Stimulated activated CD4-positive, alpha-beta T cell treated with anti-CD3 and anti-CD28 coated beads, TNF-alpha, amount 100 ng/mL, for 4 hours (primary cell): ENCODE measurements at places on chromosomes 7 and 10.

DNA sequence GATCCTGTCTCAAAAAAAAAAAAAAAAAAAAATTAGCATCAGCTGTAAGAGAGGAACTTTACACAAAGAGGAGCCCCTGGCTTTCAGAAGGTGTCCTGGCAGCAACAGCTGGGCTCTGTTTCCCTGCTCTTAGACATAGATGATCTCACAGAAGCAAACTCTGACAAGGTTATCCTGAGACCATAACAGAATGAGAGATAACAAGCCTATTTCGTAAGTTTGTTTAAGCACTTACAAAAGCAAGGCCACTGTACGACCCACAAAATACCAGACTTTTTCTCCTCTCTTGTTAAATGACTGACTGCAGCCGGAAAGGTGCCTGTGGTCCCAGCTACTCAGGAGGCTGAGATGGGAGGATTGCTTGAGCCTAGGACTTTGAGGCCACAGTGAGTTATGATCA, 33.3 kb upstream of the OTUD1 start:
- DNase-seq = no peak

GRCh38 chr10:29084681-29085307, 204.1 kb upstream of the LYZL1 start:
- no peak for DNase-seq

DNA sequence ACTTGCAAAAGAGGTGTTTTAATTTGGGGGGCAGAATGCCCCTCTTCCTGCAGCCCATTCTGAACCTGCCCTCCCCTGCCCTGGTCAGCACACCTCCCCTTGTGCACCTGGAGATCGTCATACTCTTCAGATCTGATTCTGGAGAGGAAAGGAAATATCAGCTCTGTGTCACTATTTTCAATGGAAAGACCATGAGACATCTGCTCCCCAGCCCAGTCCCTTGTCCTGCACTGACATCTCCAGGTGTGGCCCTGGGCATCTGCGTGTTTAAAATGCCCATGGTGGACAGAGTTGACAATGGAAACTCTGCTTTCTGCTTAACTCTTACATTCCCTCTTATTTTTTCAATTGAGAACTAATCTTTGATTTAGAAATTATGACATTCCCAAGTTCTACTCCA, 41.6 kb upstream of the RASGEF1A start:
- no peak for DNase-seq

DNA sequence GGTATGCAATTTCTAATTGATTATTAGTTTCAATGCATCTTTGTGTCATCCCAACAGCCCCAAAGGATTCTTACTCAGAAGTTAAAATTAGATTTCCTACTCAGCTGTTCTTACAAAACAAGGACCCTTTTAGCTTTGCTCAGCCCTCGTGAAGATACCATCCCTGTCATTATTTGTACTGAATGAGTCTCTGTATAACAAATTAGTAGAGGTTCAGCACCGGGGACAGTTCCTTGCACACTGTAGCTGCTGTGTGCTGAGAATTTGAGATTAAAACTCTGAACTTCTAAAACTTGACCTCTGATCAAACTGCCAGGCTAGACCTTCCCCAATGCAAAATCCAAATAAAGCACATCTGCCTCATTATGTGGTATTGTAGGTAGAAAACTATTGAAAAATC, 299.1 kb downstream of the LHFPL3 start:
- no peak for DNase-seq

GRCh38 chr7:120992965-120993494, 4.5 kb downstream of the CPED1 start:
- DNase-seq = no peak

DNA sequence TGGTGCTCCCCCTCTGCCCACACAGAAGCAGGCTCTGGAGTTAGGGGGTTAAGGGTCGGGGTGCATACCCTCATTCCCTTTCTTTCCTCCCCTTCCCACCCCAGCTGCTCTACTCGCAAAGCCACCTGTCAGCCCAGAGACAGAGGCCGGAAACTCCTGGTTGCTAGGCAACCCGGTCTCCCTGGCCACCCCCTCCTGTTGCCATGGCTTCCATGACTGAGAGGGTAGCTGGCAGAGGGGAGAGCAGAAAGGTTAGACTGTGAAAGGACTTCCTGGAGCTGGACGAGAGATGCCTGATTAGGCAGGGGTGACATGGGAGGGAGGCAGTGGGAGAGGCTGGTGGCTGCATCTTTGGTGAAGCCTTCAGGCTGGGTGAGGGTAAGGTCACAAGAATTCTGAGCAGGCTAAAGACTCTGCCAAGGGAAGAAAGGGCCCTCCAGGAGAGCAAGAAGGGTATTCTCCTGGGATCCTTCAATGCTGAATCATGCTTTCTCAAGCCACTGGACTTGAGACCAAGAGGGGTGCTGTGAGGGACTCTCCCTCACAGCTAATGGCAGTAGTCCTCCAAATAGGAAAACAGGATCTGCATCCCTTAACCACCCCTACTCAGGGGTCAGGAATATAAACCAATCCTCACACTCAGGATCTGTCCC, 5.4 kb downstream of the PSD start:
- no peak for DNase-seq

- DNase-seq = no peak
These were observed 1195.4 kb upstream of the LRRN3 start for GRCh38 chr7:109895536-109895935.

DNA sequence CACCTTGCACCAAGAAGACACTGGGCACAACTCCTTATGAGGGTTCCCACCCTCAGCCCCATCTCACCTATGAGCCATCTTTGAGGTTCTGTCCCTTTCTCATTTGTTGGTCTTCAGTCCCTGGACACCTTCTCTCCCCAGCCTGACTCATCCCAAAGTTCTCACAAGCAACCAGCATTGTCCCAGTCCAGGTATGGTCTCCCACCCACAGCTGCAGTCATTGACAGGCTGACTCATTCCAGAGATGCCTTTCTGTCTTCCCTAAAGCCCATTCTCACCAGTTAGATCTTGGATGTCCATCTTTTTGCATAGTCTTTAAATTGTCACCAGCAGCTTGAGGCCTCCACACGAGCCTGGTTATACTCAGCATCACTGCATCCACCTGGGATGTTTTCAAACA, 26.7 kb upstream of the BMPR1A start:
- DNase-seq = no peak

GRCh38 chr7:47669901-47670384, 88.0 kb upstream of the TNS3 start:
- no peak for DNase-seq

DNA sequence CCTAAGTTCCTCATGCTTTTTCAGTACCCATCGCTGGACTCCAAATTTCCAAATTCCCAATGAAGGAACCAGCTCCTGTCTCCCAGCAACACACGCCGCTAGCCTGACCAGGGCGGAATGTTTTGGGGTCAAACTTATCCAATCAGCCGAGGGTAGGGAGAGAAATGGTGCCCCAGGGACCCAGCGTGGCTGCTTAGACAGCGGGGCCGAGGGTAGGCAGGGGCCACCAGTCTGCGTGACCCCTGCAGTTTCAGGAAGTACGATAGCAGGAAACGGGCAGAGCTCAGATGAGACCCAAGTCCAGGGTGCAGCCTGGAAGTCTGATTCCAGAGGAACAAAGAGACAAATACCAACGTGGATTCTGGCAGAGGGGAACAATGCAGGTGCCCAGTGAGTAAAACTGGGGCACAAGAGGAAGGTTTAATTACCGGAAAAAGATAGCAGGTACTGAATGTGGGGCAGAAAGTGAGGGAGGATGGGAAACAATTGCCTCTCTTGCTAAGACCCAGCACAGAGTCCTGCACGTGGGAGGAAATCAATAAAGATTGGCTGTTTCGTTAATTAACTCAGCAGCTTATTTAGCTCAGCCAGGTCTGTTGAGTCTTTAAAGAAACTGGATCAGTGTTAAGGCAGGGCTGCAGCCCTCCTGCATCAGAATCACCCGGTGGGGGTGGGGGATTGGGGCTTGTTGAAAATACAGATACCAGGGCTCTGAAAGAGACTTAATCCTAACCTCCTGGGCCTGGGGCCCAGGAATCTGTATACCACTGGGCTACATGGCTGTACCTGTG, 50.4 kb upstream of the NFE2L3 start:
- no peak for DNase-seq

DNA sequence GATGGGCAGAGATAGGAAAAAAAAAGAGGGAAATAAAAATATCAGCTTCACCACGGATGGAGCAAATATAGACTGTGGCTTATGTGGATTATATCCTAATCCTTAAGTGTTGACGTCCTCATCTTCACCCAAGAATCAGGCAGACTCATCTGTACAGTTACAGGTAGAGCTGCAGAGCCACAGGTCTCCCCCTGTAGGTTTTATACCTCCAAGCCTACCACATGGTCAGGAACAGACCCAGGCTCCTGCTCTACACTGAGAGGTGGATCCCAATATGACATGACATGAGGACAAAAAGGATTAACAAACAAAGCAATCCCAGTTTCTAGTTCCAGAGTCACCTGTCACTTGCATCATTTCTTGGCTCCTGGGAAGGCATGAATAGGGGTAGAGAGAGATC, 400.8 kb downstream of the SEMA3D start:
- no peak for DNase-seq

DNA sequence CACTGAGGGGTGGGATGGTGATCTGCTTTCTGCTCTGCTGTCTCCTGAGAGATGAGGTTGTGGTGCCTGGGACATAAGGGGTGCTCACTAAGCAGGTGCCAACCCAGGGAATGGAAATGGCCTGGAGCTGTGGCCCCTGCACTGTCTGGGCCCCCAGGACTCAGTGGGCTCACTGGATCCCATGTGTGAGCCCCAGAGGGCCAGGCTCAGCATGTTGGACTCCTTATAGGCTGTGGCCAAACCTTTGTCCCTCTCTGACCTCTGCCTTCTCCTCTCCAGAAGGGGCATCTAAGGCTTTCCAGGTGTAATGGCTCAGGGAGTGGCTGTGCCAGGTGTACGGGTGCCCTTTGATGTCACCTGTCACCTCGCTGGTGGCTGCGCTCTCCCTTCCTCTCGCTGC, 56.4 kb downstream of the NEUROG3 start:
- no peak for DNase-seq

DNA sequence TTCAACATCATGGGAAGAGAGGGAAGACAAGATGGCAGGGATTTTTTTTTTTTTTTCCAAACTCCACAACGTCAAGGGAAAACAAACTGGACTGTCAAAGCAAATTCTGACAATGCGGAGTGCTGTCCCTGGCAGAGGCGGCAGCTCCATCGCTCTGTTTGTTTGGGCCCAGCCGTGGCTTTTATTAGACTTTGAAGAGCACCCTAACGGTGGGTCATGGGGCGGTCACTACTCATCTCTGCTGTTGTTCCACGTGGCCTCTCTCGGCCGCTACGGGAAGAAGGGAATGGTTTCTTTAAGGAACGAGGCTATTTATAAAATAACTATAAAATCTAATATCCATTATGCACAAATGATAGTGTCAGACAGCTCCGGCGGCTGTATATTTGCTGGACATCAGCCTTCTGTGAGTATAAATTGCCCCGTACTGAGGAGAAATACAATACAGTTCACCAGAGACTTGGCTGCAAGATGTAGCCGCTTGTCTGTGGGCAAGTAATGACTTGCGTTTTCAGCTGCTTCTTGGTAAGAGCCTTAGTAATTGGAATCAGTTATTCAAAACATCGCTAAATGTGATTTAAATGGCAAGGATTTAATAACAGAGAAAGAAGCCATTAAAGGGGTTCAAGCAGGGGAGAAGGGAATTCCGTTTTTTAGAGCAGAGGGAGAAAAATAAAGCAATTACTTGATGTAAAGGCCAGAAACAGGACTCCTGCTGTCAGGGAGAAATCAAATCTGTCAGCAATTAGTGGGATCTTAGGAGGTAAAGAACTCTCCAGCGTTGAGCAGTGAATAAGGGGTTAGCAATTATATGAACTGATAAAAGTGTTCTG, 61.7 kb upstream of the RAB11FIP2 start:
- no peak for DNase-seq

DNA sequence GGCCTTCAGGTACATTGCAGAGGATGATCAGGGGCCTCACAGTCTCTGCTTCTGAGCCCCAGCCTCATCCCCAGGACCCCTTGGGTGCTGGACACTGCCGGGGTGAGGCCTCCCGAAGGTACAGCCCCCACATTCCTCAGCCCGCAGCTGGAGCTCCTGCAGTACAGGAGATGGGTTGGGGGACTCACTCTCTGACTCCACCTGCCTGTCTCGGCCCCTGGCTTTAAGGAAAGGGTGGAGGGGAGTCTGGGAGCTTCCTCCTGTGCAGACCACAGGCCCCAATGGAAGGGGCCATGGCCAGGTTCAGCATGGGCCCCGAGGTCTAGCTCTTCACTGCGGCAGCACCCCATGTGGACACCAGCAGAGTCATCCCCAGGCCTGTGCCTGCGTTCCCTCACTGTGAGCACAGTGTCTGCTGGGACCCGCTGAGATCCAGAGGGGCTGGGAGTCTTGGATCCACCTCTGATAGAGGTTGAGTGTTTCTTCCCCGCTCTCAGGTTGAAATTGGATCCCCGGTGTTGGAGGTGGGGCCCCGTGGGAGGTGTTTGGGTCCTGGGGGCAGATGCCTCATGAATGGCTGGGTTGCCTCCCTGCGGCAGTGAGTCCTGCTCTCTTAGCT, 99.9 kb downstream of the PRKAG2 start:
- DNase-seq = no peak

GRCh38 chr7:142784716-142785115, 13.9 kb downstream of the PRSS2 start:
- DNase-seq = no peak

DNA sequence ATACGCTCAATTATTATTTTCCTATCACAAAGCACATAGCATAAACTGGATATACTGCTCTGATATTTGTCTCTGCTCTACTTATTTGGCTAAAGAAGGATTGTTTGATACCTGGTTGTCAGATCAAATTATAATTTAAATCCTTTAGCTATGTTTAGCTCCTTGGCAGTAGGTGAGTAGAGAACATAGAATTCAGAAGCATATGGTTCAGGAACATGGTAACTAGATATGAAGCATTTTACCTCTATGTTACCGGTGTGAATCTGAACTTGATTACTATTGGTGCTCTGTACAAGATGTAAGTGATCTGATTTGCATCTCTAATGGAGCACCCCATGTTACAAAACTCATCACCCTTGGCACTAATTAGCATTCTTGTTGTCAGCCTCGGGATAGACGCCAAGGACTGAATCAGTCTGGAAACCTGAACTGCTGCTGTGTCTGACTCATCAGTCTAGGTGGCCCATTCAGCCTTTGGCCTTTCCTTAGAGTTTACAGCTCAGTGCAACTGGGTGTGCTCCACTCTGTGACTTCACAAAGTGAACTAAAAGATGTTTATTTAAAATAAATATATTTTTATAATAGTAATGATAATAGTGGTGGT, 12.3 kb upstream of the MYPN start:
- DNase-seq = no peak

- DNase-seq = no peak
These were observed 1.1 kb upstream of the SLC25A13 start for GRCh38 chr7:96322847-96323461.

- DNase-seq = no peak
These were observed 329.6 kb downstream of the XPNPEP1 start for GRCh38 chr10:109593682-109594081.

GRCh38 chr7:5143935-5144903, 45.8 kb upstream of the WIPI2 start:
- peak; percentile 35 for DNase-seq

GRCh38 chr7:24017519-24017918, 266.5 kb upstream of the NPY start:
- no peak for DNase-seq
